ENCODE measurements at places on chromosomes 5 and 9. TPM values are rescaled to one million over a fixed set of nuclear protein-coding genes. Genes with fewer than 3 reads are reported as not detected.

DEPDC1B gene
- 23.8 TPM for total RNA-seq

TMED9 gene
- 261 TPM for total RNA-seq

TEK gene
- total RNA-seq: not detected

MARCOL gene
- not detected for total RNA-seq

AGXT2 gene
- not detected for total RNA-seq

REEP2 gene
- 2.5 TPM for total RNA-seq

DNA sequence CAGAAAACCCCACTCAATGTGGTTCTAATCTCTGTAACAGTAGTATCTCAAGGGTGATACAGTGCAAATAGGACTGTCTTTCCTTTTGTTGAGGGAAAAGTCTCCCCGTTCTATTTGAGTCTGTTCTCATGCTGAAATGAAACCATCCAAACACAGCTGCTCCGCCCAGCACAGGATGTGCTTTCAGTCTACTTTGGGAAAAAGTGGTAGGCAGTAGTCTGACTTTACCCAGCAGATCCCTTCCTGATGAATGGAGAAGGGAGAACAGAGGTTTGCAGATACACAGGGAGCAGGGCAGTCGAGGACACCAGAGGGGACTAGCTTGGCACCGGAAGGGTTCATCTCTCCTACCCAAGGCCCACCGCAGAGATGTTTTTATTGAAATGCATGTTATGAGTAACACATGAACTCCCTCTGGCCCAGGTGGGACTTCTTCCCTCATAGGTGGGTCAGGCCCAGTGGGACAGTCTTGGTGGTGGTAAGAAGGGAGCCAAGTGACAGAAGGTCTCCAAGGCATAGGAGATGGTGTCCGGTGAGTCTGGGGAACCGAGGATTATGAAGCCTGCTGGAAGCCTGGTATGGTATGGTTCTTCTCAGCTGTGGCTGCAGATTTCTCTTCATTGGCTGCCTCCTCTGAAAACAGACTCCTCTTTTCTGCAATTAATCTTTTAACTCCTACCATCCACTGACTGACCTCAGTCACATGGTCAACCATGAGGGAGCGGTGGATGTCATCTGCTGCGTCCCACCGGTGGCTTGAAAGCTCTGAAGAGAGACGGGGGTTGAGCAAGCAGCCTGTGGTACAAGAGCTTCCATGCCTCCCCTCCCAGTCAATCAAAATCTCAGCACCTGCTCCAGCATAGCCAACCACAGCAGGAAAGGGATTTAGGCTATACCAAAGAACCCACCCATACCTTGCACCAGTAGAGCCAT, 3.0 kb downstream of the EIF4EBP3 start:
- H3K27me3 ChIP-seq: no peaks in the 10 kb centered on the region
- H3K36me3 ChIP-seq: peaks cover 22% of the 10 kb centered on the region
- no peak overlapping the region for H3K4me3 ChIP-seq

- DNase-seq: no peak
- H3K27me3 ChIP-seq: no peaks in the 10 kb centered on the region
- H3K4me1 ChIP-seq: no peaks in the 10 kb centered on the region
- no peaks in the 10 kb centered on the region for H3K36me3 ChIP-seq
- no peak overlapping the region for H3K4me3 ChIP-seq
Measured at GRCh38 chr9:10253341-10253740, 359.5 kb downstream of the PTPRD start.

DNA sequence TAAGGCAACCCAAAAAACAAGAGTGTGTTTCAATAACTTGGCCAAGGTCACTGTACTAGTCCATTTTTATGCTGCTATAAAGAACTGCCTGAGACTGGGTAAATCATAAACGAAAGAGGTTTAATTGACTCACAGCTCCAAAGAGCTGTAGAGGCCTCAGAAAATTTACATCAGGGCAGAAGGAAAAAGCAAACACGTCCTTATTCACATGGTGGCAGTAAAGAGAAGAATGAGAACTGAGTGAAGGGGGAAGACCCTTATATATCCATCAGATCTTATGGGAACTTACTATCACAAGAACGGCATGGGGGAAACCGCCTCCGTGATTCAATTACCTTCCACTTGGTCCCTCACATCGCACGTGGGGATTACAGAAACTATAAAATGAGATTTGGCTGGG, 64.3 kb upstream of the CAMK4 start:
- no peak overlapping the region for H3K4me3 ChIP-seq
- H3K36me3 ChIP-seq: no peaks in the 10 kb centered on the region
- H3K27me3 ChIP-seq: no peaks in the 10 kb centered on the region
- peak; percentile 8 for DNase-seq

GRCh38 chr5:132661231-132662003, 3.4 kb downstream of the IL13 start:
- no peak for DNase-seq
- H3K27me3 ChIP-seq: no peaks in the 10 kb centered on the region
- no peaks in the 10 kb centered on the region for H3K4me1 ChIP-seq
- no peak overlapping the region for H3K27ac ChIP-seq
- no peaks in the 10 kb centered on the region for H3K36me3 ChIP-seq

- peak overlapping the region; percentile 87 for H3K27ac ChIP-seq
- peak overlapping the region; percentile 27 for H3K4me3 ChIP-seq
- DNase-seq: peak; percentile 96
Measured at GRCh38 chr9:93223260-93224180, 39.6 kb downstream of the WNK2 start.

GRCh38 chr9:69874301-69875060, 53.9 kb downstream of the CFAP95 start:
- H3K27me3 ChIP-seq: 0 out of 2 replicates have a peak, but pooled peaks cover 4% of the 10 kb centered on the region
- H3K4me3 ChIP-seq: no peak overlapping the region
- DNase-seq: no peak
- no peaks in the 10 kb centered on the region for H3K36me3 ChIP-seq
- no peaks in the 10 kb centered on the region for H3K4me1 ChIP-seq
- H3K27ac ChIP-seq: no peak overlapping the region

DNA sequence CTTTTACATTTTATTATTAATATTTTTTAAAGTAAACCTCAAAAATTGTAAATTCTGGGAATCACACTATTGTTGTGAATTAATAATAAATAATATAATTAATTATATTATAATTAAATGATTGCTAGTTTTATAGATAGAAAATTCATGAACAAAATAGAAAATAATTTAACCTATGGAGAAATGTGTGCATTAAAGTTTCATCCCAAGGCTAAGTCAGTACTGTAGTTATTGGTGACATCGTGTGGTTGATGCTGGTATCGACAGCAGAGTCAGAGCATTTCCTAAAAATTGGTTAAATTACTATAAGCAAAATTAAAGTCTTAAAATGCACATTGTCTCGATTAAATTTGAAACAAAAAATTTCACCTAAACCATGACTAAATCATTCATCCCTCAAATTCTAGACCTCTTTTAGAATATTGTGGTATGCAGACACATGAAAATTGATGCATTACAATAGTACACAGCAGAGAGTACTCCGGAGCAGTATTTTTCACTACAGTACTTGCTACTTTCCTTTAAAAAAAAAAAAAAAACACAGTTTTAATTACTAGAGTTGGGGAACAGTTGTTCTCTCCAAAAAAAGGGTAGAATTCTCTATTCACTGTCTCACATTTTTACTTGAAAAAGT, 73.9 kb downstream of the RORB start:
- no peak overlapping the region for H3K27ac ChIP-seq
- H3K4me1 ChIP-seq: no peaks in the 10 kb centered on the region
- DNase-seq: peak; percentile 47
- no peaks in the 10 kb centered on the region for H3K36me3 ChIP-seq

Data from PC-3 (cell line).